CD4-positive, alpha-beta T cell (primary cell): ENCODE measurements at places on chromosomes 1 and 21.

- H3K4me3 ChIP-seq: no peak overlapping the region
- H3K27ac ChIP-seq: no peak overlapping the region
- H3K36me3 ChIP-seq: no peaks in the 10 kb centered on the region
- no peak for DNase-seq
- H3K27me3 ChIP-seq: no peaks in the 10 kb centered on the region
- no peaks in the 10 kb centered on the region for H3K4me1 ChIP-seq
These were observed 14.7 kb upstream of the FUCA1 start for GRCh38 chr1:23882746-23883145.

DNA sequence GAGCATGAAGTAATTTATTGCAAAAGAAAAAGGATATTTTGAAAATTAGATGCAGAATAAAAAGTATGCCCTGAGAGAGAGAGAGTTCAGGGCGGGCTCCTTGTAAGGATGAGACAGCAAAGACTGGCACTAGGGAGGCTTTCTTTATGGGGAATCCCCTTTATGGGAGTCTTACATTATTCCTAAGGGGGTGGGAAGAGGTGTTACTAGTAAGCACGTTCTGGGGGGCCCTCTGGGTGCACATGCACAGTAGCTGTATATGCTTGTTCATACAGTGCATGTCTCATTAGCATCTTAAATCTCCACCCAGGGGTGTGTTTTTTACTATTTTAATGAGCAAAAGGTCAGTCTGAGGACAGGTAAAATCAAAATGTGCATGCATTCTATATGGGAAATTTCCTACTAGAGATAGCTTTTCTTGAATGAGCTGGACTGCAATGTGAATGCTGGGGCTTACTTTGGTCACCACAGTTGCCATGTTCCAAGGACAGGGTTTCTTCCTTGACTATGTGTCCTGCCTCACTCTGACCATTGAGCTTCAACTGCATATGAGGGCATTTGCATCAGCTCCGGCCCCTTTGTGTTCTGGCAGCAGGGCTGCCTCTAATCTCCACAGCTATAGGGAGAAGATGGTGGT lies 614.1 kb downstream of the NUF2 start:
- no peaks in the 10 kb centered on the region for H3K4me1 ChIP-seq
- no peak for DNase-seq
- no peak overlapping the region for H3K4me3 ChIP-seq
- no peak overlapping the region for H3K27ac ChIP-seq
- no peaks in the 10 kb centered on the region for H3K36me3 ChIP-seq

GRCh38 chr21:32803651-32804050 lies 32.1 kb upstream of the PAXBP1 start:
- no peak for DNase-seq
- no peaks in the 10 kb centered on the region for H3K36me3 ChIP-seq
- no peaks in the 10 kb centered on the region for H3K4me1 ChIP-seq
- no peak overlapping the region for H3K4me3 ChIP-seq

- H3K4me1 ChIP-seq: peaks cover 2% of the 10 kb centered on the region
- no peaks in the 10 kb centered on the region for H3K36me3 ChIP-seq
- H3K27me3 ChIP-seq: peaks cover 27% of the 10 kb centered on the region
- H3K4me3 ChIP-seq: peak within 1 kb of the TSS; percentile 14
- DNase-seq: no peak
- H3K27ac ChIP-seq: no peak within 1 kb of the TSS
These were observed at the start of gene COL24A1 for GRCh38 chr1:86156566-86157455. Gene COL24A1, minus strand, starts transcription at chr1:86156772. Its CDS starts 376 bp downstream, at chr1:86156396.

GRCh38 chr1:109790735-109791494 lies 27.2 kb upstream of the EPS8L3 start:
- DNase-seq: peak; percentile 76
- H3K36me3 ChIP-seq: no peaks in the 10 kb centered on the region
- peaks cover 81% of the 10 kb centered on the region for H3K4me1 ChIP-seq
- H3K4me3 ChIP-seq: no peak overlapping the region

GRCh38 chr1:11858968-11859871 lies 475 bp upstream of the NPPB start:
- H3K36me3 ChIP-seq: no peaks in the 10 kb centered on the region
- H3K4me1 ChIP-seq: peaks cover 4% of the 10 kb centered on the region
- H3K4me3 ChIP-seq: no peak overlapping the region
- DNase-seq: peak; percentile 51
- H3K27ac ChIP-seq: no peak overlapping the region
- peaks cover 56% of the 10 kb centered on the region for H3K27me3 ChIP-seq

DNA sequence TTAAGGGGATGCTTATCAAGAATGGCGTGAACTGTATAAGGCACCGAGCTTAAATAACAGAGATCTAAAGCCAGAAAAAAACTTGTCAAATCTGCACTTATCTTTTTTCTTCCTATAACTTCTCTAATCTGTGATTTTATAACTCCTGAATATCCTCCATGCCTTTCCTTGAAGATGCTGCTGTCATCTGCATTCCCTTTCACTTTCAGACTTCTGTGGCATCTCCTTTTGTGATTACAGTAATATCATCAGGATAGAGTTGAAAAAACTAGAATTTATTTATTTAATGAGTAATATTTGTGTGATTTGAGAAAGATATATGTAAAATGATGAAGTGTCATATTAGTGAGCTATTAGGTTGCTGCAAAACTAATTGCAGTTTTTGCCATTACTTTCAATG lies 357.8 kb upstream of the PTBP2 start:
- no peak for DNase-seq
- no peak overlapping the region for H3K4me3 ChIP-seq
- H3K27me3 ChIP-seq: no peaks in the 10 kb centered on the region
- no peaks in the 10 kb centered on the region for H3K4me1 ChIP-seq
- H3K27ac ChIP-seq: no peak overlapping the region

DNA sequence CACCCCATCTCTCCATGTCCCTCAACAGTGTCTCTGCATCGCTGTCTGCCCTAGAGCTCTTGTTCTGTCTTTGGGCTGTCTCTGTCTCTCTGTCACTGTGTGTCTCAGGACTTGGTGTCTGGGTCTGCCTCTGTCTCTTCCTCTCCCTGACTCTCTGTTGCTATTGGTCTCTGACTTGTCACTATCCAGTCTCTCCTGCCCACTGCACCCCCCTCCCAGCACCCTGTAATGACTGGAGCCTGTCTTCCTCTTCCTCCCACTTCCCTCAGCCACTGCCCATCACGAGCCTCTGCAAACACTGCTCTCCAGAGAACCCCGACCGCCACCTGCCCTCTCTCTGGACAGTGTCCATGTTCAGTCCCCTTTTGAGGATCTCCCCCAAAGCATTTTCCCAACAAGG lies 12.1 kb downstream of the PEAR1 start:
- peaks cover 5% of the 10 kb centered on the region for H3K27me3 ChIP-seq
- no peak overlapping the region for H3K27ac ChIP-seq
- no peak overlapping the region for H3K4me3 ChIP-seq
- no peaks in the 10 kb centered on the region for H3K36me3 ChIP-seq
- no peak for DNase-seq

DNA sequence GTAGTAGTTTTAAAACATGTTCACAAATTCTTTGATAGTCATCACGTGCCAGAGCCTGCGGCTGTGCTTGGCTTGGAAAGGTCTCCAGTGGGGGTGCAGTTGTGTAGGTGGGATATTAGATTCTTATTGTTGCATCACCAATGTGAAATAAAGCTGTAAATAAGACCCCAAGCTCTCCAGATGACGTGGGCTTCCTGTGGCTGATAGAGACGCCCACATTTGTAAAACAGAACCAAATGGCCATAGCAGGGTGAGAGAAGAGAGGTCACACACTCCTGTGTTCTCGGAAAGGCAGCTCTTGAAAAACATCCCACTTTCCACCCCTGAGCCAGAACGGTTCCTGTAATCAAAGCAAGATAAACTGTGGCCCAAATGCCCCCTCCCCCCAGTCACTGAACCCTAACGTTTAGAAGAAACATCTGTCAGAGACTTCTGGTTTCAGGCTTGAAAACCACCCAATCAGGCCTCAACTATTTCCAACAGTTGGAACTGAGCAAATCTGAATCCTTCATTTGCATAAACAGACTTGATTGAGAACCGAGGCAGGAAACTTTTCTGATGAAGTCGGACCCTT lies 6.6 kb upstream of the NTPCR start:
- no peak overlapping the region for H3K27ac ChIP-seq
- peaks cover 14% of the 10 kb centered on the region for H3K4me1 ChIP-seq
- H3K4me3 ChIP-seq: no peak overlapping the region
- H3K36me3 ChIP-seq: no peaks in the 10 kb centered on the region
- no peaks in the 10 kb centered on the region for H3K27me3 ChIP-seq

DNA sequence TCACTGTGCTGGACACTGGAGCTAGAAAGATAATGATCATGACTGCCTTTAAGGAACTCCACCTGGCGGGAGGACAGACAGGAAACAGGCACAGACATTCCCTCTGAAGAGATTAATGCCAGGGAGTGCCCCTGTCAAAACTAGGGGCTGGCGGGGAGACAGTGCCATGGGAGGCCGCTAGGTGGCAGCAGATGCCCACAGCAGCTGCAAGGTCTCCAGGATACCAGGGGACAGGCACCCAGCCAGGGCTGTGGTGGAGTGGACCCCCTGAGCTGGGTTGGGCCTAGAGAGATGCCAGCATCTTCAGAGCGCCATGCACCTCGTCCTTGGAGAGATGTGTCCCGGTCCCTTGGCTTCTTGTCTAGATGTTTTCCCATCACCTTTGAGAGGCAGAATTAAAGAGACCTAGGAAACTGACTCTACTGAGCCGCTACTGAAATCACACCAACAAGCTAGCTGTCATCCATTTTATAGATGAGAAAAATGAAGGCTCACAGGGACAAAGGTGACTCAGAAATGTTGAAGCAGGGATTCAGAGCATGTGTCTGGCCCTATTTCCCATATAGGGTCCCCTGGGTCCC lies 3.6 kb downstream of the REN start:
- no peaks in the 10 kb centered on the region for H3K36me3 ChIP-seq
- DNase-seq: peak; percentile 70
- H3K27me3 ChIP-seq: no peaks in the 10 kb centered on the region
- H3K27ac ChIP-seq: no peak overlapping the region
- no peaks in the 10 kb centered on the region for H3K4me1 ChIP-seq

DNA sequence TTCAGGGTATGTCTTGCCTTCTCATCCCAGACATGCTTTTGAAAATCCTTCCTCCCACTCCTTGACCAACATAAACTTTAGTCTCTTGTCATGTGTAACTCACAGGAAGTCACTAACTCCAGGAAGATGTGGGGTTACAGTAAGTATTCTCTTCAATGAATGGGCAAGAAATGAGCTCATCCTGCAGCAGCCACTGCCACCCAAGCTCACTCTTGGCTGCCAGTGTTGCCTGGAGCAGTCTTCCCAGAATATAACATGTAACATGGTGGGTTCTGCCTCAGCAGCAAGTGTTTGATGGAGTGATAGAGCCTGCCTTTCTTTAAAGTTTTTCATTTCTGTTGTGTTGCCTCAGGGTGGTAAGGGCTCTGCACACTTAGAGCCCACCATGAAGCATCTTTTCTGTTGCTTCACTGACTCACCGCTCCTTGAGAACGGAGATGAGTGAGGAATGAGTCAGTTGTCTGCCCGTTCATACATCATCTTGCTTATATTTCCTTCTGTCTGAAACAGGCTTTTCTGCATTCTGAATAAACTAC lies 187.0 kb downstream of the TPR start:
- no peaks in the 10 kb centered on the region for H3K4me1 ChIP-seq
- no peak overlapping the region for H3K27ac ChIP-seq
- no peak overlapping the region for H3K4me3 ChIP-seq
- H3K27me3 ChIP-seq: no peaks in the 10 kb centered on the region

DNA sequence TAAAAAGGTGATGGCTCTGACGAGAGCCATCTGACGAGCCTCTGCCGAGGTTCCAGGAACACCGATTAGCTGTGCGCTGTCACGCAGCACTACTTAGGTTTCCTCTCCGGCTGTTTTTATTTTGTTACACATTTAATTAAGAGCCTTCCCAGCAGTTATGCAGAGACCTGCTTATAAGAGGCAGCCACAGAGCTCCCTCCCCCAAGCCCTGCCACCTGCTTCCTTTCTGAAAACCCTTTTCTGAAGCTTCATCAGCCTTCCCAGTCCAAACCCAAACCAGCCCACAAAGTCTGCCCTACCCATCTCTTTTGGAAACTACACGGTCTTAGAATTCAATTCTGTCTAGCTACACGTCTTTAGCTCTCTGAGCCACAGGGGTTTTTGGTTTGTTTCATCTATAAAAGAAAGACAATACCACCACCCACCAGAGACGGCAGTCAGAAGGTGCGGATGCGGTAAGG lies 49.1 kb downstream of the ERI3 start:
- peaks cover 13% of the 10 kb centered on the region for H3K4me1 ChIP-seq
- no peak overlapping the region for H3K4me3 ChIP-seq
- H3K27ac ChIP-seq: no peak overlapping the region
- H3K36me3 ChIP-seq: peaks cover 67% of the 10 kb centered on the region

- no peaks in the 10 kb centered on the region for H3K27me3 ChIP-seq
- H3K4me1 ChIP-seq: peaks cover 36% of the 10 kb centered on the region
- no peak overlapping the region for H3K27ac ChIP-seq
- peaks cover 41% of the 10 kb centered on the region for H3K36me3 ChIP-seq
These were observed 6.6 kb downstream of the KIAA2013 start for GRCh38 chr1:11919621-11920020.

DNA sequence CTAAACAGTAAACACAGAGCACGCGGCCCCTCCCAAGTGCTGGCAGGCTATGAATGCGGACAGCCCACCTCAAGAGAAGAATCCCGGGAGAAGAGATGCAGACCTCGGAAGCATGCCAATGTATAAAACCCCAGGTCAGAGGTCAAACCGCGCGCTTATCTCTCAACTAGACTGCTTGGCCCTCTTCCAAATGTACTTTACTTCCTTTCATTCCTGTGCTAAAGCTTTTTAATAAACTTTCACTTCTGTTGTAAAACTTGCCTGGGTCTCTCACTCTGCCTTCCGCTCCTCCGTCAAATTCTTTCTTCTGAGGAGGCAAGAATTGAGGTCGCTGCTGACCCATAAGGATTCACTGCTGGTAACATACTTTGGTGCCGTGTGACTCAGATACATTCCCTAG lies 216.0 kb downstream of the S1PR1 start:
- no peaks in the 10 kb centered on the region for H3K27me3 ChIP-seq
- no peak for DNase-seq

DNA sequence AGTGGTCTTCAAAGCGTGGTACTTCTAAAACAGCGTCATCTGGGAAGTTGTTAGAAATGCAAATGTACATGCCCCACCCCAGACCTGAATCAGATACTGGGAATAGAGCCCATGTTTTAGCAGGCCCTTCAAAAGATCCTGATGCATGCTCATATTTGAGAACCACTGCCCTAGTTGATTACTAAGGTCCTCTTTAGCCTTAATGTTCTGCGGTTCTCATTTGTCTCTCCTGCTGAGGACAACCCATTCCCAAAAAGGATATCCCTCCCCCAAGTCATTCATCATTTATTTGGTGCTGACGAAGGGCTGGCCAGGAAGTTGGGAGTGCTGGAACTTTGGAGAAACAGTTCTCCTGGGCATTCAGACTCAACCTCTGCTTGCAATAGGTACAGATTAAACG lies 92.4 kb upstream of the RALGPS2 start:
- DNase-seq: no peak
- H3K27me3 ChIP-seq: no peaks in the 10 kb centered on the region
- no peak overlapping the region for H3K4me3 ChIP-seq
- H3K4me1 ChIP-seq: no peaks in the 10 kb centered on the region
- H3K36me3 ChIP-seq: no peaks in the 10 kb centered on the region

DNA sequence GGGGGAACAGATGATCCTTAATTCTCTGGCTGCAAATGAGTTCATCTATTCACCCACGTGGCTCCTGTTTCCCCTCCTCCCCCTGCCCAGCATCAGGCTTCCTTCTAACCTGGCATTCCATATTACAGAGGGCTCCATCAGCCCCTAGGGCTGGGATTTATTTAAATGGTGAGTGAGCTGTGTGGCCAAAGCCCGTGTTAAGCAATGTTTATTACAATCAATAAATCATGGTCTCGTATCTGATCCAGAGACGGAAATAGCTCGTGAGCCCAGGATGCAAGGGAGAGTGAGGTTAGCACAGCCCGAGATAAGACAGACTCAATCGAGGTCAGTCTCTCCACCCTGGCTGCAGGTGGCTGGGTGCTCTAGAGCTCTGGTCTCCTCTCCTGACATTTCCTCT lies 43.1 kb upstream of the IGSF21 start:
- no peak for DNase-seq
- H3K4me3 ChIP-seq: no peak overlapping the region
- peaks cover 17% of the 10 kb centered on the region for H3K4me1 ChIP-seq
- H3K36me3 ChIP-seq: no peaks in the 10 kb centered on the region
- no peaks in the 10 kb centered on the region for H3K27me3 ChIP-seq
